ENCODE measurements at places on chromosomes 1 and 21. TPM values are rescaled to one million over a fixed set of nuclear protein-coding genes. Genes with fewer than 3 reads are reported as not detected.

The ILDR2 gene
- total RNA-seq, result 0.34 TPM

GRCh38 chr21:28821276-28822122 is 171.2 kb downstream of the LTN1 start:
- DNase-seq, result no peak

DNA sequence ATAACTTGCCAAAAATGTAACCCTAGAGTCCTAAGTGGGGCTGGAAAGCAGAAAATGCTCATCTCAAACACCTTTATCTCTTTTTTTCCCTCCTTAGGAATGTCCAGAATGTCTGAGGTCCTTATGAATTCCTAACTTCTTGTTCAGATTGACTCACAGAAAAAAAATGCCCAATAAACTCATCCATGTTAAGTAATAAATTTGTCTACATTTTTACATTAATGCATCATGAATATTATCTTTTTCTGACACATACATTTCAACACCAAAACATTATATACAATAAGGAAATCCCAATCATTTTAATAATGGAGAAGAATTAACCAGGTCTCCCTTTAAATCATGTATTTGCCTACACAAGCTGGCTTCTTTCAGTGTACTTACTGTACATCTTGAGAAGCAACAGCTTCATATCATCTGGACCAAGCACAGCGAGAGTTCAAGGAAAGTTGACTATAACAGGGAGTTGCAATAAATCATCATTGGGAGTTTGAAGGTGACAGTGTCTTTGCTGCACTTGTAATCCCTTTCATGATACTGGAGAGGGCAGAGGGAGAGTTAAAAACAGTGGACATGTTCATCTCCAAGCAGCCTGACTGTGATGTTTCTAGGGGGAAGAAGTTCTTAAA is 565.2 kb downstream of the LTN1 start:
- DNase-seq, result no peak

DNA sequence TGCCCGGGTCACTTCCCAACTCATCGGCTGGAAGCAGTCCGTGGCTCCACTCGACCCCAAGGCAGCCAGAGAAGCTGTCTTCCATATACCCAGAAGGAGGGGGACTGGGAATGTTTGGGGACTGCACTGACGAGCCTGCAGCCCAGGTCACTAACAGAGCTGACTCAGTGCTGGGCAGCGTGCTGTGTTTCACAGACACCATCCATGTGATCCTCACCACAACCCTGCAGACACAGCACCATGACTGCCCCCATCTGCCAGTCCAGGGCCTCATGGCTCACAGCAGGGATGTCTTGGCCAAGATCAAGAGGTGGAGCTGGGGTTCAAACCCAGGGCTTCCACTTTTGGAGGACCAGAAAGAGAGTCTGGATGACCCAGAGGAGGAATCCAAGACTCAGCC is 67.9 kb downstream of the KLHDC7A start:
- DNase-seq, result no peak

DNA sequence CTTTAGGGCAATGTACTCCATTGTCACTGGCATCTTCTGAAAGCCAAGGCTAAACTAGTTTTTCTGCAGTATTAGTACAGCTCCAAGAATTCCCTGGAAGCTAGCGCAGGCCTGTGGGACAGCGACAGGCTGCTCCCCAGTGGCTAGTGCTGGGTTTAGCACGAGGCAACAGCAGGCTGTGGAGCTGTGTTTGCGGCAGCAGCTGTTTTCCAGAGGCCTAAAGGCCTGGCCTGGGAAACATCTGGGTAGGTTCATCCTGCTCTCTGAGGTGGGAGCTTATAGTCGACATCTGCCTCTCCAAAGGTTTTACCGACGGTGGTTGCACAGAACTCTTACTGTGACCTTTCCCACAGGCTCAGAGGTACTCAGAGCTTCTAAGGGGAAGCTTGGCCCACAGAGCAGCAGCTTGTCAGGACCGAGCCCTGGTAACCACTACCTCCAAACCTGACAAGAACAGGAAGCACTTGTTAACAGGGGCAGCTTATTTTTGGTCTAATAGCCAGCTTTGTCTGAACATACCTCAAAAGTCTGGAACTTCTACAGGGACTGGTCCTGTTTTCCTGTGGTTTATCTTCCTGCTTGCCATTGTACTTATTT is 17.2 kb downstream of the CC2D1B start:
- DNase-seq, result no peak

DNA sequence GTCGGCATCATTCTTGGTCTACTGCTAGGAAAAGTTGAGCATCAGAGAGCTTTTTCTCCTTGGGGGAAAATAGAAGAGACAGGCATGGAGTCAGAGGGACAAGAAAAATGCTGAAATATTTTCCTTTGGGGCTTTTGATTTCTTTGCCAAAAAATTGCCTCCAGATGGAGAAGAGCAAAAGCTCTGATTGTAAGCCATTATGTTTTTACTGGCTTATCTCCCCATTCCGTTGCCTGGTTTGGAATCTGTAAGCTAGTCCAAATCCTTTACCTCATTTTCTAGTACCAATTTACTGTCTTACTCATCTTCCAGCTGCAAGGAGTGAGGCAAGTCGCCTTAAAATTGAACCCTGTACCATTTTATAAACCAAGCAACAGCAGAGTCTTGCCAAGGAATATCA is 23.3 kb upstream of the NBL1 start:
- DNase-seq, result no peak

DNA sequence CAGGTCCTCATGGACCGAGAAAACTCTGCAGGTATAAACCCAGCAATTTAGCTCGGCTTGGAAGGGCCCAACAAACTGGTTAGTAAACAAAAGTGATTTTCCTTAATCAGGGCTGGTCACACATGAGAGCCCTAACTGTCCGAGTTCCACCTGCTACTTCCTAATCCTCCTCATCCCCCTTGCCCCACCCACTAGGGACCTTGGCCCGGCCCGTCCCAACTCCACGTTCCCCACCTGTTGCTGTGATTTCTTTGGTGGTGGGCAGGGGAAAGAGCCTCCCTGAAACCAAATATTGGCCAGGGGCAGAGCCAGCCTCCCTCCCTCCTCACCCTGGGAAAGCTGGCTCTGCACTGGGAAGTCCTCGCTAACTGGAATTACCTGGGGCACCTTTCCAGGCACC is 304.2 kb upstream of the PROX1 start:
- DNase-seq, result no peak

- no peak for DNase-seq
Observed at GRCh38 chr1:193183019-193183627, 3.3 kb downstream of the B3GALT2 start.

- DNase-seq, result peak; percentile 59
Observed at GRCh38 chr1:9843576-9843945, 19.8 kb upstream of the CLSTN1 start.

GRCh38 chr1:59179673-59180072 is 117.2 kb upstream of the FGGY start:
- no peak for DNase-seq

The CC2D1B gene
- 22.3 TPM for total RNA-seq

The ADAMTSL4 gene
- total RNA-seq, result 2.6 TPM

Data from pancreas (tissue), 10 donors.